ENCODE measurements at places on chromosomes 6 and 20.

GRCh38 chr6:142822383-142822782, 122.6 kb downstream of the HIVEP2 start:
- no peak for DNase-seq

- DNase-seq, result no peak
Measured at GRCh38 chr6:25709761-25710160, 44.8 kb upstream of the SLC17A4 start.

- DNase-seq, result no peak
Measured at GRCh38 chr20:49336786-49337185, 58.9 kb upstream of the ZNFX1 start.

- DNase-seq, result no peak
Measured at GRCh38 chr6:56435326-56435725, 187.9 kb upstream of the COL21A1 start.

GRCh38 chr6:45591890-45592289, 214.2 kb upstream of the SUPT3H start:
- DNase-seq, result no peak

- peak; percentile 79 for DNase-seq
Measured at GRCh38 chr20:41340327-41341055, at the start of gene LPIN3. Gene LPIN3 (plus strand): TSS chr20:41340821. CDS start chr20:41345804, 4,983 bp downstream.

DNA sequence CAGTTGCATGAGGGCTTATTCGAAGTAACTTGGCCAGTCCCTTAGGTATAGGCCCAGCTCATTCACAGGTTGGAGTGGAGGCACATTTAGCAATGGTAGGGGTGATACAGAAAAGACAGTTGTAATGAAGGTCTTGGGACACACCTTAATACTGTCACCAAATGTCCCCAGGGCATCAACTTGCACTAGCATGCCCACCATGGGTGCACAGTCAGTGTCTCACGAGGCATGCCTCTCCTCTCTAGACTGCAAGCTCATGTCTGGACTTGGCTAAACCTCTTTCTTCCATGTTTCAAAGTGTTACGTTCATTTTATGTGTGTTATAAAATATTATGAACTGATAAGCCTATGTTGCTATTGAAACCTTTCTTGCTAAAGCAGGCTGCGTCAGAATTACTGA, 124.0 kb upstream of the ECI2 start:
- DNase-seq, result no peak

DNA sequence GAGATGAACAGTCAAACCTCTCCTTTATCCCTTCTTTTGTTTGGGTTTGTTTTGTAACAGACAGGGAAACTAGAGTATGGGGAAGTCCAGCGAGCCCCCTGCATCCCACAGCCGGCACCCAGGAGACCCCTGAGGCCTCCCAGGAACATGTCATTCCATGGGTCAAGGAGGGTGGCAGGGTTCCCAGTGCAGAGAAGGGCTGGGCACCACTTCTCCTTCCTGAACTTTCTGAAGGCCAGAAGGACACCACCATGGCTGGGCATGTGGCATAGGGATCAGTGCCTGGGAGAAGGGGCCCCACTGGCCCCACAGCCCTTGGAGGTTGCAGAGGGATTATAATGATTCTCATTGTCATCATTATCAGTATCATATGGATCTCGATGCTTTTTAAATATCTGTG, 13.9 kb upstream of the CST7 start:
- no peak for DNase-seq

GRCh38 chr6:113697632-113698410, 159.3 kb upstream of the MARCKS start:
- DNase-seq, result no peak

- no peak for DNase-seq
Measured at GRCh38 chr6:27059621-27060425, 187.7 kb upstream of the PRSS16 start.

DNA sequence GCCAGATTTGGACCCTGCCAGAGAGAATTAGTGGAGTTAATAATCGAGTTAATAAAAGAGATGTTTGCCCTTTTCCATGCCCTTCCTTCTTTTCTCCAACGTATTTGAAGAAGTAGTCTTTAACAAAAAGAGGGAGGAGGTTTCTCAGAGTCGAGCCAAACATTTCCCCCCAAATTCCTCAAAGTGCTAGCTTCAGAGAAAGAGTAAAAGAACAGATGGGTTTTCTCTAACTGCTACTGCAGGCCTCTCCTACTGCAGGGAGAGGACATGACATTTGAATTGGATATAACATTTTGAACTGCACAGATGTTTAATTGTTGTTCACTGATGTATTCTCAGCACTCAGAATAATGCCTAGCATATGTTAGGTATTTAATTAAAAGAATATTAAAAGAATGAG, 25.5 kb downstream of the RWDD2A start:
- DNase-seq, result no peak

- no peak for DNase-seq
Measured at GRCh38 chr20:15547119-15547518, 1026.1 kb downstream of the KIF16B start.

GRCh38 chr6:130730600-130730999, 96.6 kb upstream of the SMLR1 start:
- no peak for DNase-seq

Measured in A549 (cell line).